ENCODE measurements at places on chromosomes 6 and 20.

GRCh38 chr6:57158658-57159057 lies 13.5 kb upstream of the BAG2 start:
- no peak for DNase-seq

GRCh38 chr20:62122654-62123449 lies 577 bp downstream of the LSM14B start:
- DNase-seq: peak; percentile 45

GRCh38 chr6:79570129-79571029 lies 33.1 kb upstream of the LCA5 start:
- peak; percentile 74 for DNase-seq

- DNase-seq: no peak
Measured at GRCh38 chr6:154956771-154957522, 38.2 kb upstream of the TIAM2 start.

GRCh38 chr20:22914291-22914690 lies 120.8 kb upstream of the SSTR4 start:
- DNase-seq: no peak

- no peak for DNase-seq
Measured at GRCh38 chr20:33125983-33126382, 42.0 kb upstream of the BPIFA2 start.
